Stimulated activated CD8-positive, alpha-beta memory T cell treated with anti-CD3 and anti-CD28 coated beads, Interleukin-15, amount 100 ng/mL, for 1 hour (primary cell): ENCODE measurements at places on chromosomes 12 and 14.

- DNase-seq, result no peak
Measured at GRCh38 chr12:127174881-127175280, 1092.1 kb upstream of the TMEM132C start.

DNA sequence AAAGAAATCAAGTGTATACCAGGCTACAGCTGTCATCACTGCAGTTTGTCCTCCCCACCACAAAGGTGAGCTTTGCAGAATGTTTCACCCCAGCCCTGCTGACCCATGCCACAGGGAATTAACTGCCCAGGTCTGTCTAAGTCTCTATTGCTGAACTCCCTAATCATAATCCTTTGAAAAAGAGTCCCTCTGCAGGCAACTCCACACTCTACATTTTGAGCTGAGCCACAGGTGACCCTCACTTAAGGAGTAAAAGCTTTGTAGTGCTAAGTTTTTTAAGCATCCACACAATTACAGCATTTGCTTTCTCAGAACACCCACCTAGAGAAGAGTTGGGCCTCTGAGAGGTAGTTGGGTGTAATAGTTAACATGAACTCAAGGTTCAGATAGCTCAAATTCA lies 90.0 kb downstream of the C12orf50 start:
- no peak for DNase-seq

- no peak for DNase-seq
Measured at GRCh38 chr14:92760524-92760805, 12.0 kb upstream of the LGMN start.

DNA sequence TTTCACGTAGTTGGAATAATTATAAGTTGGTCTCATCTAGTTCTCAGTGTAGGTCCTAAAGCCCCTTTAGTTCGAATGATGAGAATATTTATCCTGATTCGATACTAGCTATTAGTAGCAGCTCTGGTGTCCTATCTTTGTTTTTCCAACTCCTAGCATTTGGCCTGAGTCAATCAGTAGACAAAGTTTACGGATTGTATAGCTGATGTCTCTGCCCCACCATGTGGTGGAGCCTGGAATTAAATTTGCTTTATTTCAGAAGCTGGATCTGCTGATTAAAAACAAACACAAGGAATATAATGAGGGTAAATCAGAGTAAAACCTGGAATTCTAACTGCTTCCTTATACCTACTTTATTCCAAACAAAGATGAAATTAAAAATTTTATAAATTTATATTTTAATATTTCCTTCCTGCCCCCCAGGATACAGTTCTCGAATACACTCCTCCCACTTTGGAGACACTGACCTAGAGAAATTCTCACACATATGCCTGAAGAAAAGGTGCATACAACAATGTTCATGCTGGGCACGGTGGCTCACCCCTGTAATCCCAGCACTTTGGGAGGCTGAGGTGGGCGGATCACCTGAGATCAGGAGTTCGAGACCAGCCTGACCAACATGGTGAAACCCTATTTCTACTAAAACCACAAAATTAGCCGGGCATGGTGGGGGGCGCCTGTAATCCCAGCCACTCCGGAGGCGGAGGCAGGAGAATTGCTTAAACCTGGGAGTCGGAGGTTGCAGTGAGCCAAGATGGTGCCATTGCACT lies 7.6 kb upstream of the BRMS1L start:
- DNase-seq, result no peak

DNA sequence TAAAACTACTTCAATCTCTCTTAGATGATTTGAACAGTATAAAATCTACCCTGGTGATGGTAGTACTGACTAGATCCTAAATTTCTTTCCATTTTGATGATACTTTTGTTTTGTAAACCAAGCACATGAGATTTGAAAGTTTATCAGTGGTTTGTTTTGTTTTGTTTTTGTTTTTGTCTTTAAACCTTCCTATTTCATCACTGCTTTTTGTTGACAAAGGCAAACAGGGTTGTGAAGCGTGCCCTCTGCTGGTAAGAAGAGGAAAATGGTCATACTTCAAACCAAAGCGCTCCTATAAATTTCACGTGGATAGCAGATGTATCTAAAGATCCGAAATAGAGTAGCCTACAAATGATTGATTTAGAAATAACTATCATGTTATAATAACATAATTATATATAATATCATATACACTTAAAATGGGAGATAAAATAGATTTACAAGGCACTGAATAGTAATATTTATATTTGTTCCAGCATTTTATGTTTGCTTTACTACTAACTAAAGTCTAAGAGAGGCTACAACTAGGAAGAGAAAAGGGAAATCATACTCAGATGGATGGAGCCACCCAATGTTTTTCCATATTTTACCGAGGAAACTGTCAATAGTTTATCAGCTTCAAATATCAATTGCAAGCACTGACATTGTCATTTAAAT lies 254.0 kb upstream of the USP15 start:
- no peak for DNase-seq

GRCh38 chr14:64779472-64779871 lies 75.2 kb downstream of the PLEKHG3 start:
- no peak for DNase-seq

DNA sequence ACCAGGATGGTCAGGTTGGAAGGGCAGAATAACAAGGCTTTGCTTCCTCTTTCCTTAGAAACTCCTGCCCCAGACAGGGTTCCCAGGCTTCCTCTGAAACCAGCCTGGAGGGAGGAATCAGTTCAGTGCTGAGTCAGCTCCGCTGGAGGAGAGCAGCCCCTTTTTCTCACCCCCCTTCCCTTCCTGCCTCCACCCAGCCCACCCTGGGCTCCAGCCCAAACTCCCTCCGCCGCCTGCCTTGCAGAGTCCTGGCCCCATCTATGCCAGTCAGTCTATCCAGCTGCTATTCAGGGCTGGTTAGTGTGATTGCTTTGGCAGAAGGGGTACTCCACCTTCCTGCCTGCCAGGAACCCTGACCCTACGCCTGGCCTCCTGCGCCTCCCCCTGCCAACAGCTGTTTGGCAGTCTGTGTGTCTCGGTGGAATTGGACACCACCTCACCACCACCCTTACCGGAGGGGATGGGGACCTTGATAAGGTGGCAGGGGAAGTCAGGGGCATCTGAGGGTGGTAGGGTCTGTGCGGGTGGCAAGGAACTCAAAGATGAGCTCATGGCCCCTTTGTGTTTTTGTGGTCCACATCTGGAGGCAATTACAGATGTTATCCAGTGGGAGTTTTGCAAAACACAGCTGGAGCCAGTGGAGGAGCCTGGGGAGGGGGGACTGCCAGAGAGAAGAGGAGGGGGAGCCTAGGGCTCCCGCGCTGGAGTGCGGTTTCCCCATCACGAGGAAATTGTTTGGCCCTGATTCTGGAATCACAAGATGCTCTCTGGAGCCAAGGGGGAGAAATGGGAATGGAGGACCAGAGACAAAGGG lies 12.2 kb downstream of the MMP14 start:
- no peak for DNase-seq

GRCh38 chr14:63964113-63964512 lies 111.3 kb downstream of the SYNE2 start:
- no peak for DNase-seq
